Coronary artery (tissue), 2 donors: ENCODE measurements at places on chromosomes 3 and 15.

- no peak for DNase-seq
Observed at GRCh38 chr3:5213574-5213966, 26.1 kb downstream of the EDEM1 start.

GRCh38 chr15:62428851-62429598 is 263.9 kb upstream of the C2CD4B start:
- no peak for DNase-seq

DNA sequence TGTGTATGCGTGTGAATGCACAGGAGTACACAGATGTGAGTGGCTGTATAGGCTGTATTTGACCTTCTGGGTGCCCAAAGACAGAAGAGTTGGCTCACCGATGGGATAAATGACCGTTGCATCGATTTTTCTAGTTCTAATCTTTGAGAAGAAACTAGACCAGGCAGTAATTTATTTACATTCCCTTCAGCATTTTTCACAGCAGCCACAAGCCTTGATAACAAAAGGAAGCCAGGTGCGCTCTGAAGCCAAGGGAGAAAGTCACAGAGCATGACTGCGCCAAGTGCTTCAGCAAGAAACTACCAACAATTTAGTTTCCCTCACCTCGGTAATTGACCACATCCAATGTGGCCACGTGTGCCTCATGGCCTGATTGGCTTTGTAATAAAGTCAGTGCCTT is 5.9 kb upstream of the FAM3D start:
- DNase-seq: peak; percentile 12

- DNase-seq: no peak
Observed at GRCh38 chr3:120625159-120625586, 29.0 kb downstream of the NDUFB4 start.

DNA sequence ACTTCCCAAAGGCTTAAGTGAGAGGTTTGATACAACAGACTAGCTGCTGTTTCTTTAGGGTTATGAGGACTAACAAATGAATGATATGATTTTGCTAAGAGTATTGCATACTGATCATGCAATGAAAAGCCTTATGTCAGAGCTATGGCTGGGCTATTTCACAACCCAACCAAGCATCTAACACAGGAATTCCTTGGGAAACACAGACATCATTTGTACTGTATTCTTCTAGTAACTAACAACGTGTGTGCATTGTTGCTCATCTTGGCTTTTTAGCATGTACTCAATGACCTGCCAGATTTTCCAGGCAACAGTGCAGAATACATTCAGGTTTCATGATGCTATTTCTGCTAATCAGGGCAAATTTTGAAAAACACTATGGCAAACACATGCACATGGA is 19.3 kb downstream of the PDZRN3 start:
- DNase-seq: no peak

GRCh38 chr3:167989066-167989465 is 106.7 kb downstream of the GOLIM4 start:
- no peak for DNase-seq

GRCh38 chr15:85073556-85074194 is 92.0 kb downstream of the PDE8A start:
- no peak for DNase-seq

DNA sequence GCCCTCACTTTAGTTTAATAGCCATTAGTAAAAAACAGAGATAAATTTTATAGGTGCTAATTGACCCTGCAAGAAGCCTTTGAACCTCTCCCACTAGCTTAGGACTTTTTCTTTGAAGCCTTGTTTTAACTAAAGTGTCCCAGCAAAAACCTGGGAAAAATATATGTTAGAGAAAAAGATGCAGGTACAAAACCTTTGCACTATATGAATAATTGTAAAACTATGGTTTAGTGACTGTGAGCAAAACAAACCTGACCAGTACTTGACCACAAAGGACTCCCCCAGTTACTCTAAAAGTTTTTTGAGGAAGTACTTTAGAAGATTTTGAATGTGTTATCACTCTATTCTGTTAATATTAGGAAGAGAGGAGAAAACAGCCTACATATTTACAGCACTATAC is 123.3 kb upstream of the TP63 start:
- no peak for DNase-seq

DNA sequence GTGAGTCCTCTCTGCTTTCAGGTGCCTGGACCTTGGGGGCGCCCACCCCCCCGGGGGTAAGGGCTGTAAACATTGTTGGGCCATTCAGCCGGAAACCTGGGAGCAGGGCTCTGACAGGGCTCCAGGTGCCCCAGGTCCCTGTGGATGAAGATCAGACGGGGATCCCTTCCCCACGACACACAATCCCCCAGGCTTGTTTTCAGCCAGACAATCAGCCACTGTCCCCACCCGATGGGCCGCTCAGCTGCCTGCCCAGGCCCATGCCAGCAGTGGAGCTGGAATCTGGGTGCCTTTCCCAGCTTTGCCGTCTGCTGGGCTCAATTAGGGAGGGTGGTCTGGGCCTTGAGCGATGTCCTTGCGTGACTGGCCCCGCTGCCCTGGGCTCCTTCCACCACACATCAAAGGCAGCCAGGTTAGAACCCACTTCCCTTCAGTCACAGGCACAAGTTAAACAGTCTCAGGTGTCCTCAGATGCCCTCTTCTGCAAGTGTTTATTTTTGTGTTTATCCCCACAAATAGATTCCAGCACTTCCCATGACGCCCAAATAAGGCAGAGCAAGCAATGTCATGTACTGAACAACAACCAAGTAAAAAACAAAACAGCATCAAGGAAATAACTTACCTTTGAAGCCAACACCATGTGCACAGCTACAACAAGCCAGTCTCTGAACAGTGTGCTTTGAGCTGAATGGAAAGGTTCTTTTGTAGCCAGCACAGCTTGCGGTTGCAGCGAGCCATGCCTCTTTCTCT is 77.0 kb upstream of the ALDH1A3 start:
- peak; percentile 55 for DNase-seq

DNA sequence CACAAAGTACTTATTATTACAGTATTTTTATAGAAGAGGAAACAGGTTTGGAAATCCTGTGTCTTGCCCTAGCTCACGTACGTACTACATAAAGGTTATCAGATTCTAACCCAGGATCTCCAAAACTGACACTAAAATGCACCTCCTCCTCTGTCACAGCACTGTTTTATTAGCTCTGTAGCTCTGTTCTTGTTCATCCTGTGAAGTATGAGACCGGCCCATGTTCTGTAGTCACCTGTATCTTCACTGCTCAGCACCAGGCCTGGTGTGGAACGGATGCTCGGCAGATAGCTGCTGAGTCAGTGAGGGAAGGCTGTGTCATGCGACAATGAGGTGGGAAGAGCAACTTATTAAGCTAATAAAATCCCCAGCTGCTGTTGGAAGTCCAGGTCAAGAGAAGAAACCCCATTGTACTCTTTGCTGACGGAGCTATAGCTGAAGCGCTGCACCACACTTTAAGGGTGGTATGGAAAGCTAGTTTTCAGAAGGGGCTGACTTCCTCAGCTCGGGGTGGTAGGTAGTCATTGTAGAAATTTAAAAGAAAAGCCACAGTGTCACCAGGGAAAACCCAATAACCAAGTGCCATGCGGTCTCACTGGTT is 22.8 kb downstream of the BCL2A1 start:
- DNase-seq: no peak

DNA sequence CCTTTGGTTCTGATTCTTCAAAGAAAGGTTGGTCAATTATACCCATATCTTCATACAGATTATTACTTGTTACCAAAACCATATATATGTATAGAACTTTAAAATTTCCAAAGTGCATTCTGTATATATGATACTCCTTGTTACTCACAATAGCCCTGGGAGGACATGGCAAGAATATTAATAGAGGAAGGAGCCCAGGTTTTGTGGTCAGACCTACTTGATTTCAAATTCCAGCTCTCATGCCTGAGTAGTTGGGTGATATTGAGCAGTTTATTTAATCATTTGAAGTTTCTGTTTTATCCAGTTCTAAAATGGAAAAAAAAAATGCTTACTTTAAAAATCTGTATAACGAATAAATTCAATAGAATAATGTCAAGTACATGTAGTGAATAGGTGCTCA is 2.5 kb downstream of the IL1RAP start:
- DNase-seq: no peak
